ENCODE measurements at places on chromosomes 7 and 10. TPM values are rescaled to one million over a fixed set of nuclear protein-coding genes. Genes with fewer than 3 reads are reported as not detected.

The TMEM229A gene
- not detected for total RNA-seq

The CXCL12 gene
- 13.0 TPM for total RNA-seq

The SLC26A4 gene
- total RNA-seq = 0.25 TPM

The LBX1 gene
- total RNA-seq = not detected

The TMEM213 gene
- not detected for total RNA-seq

The PGAM2 gene
- not detected for total RNA-seq

The TFPI2 gene
- total RNA-seq = 33.7 TPM

The SUN1 gene
- 220 TPM for total RNA-seq

The LOXL4 gene
- total RNA-seq = 5.7 TPM

The FBXW4 gene
- total RNA-seq = 24.4 TPM

The DLG5 gene
- 42.1 TPM for total RNA-seq

The AKR1C4 gene
- total RNA-seq = not detected

The KCNH2 gene
- total RNA-seq = 4.1 TPM

The FGFR2 gene
- total RNA-seq = 8.9 TPM

The BICC1 gene
- total RNA-seq = 64.6 TPM

The PYROXD2 gene
- total RNA-seq = 5.8 TPM

The KCP gene
- total RNA-seq = 1.3 TPM

The CALY gene
- not detected for total RNA-seq

The PLEKHS1 gene
- total RNA-seq = not detected

The LRRC61 gene
- 63.4 TPM for total RNA-seq

The SH3PXD2A gene
- total RNA-seq = 12.0 TPM

The INA gene
- 9.2 TPM for total RNA-seq

The TMEM178B gene
- 5.5 TPM for total RNA-seq

The PON1 gene
- total RNA-seq = not detected

The GIMAP6 gene
- 0.34 TPM for total RNA-seq

The CRPPA gene
- 1.4 TPM for total RNA-seq

The VPS37D gene
- 12.2 TPM for total RNA-seq

The ETV1 gene
- total RNA-seq = 3.8 TPM

The ANKRD22 gene
- total RNA-seq = 0.17 TPM

The NME8 gene
- not detected for total RNA-seq

The BUB3 gene
- 132 TPM for total RNA-seq

The CDC123 gene
- total RNA-seq = 89.2 TPM

The CCDC3 gene
- total RNA-seq = 0.17 TPM

The CYP2C19 gene
- not detected for total RNA-seq

The SPDYE18 gene
- 0.08 TPM for total RNA-seq

The GBX1 gene
- total RNA-seq = not detected

The TBX20 gene
- 0.27 TPM for total RNA-seq

The SLC18A3 gene
- not detected for total RNA-seq

The CYP3A7 gene
- not detected for total RNA-seq

The GRIFIN gene
- total RNA-seq = not detected

The RNF32 gene
- 0.75 TPM for total RNA-seq

The C1QL3 gene
- total RNA-seq = 0.41 TPM

The C7orf33 gene
- not detected for total RNA-seq

The GPR22 gene
- total RNA-seq = not detected

The CYP2C8 gene
- not detected for total RNA-seq

The SAP25 gene
- total RNA-seq = 0.62 TPM
